Activated naive CD4-positive, alpha-beta T cell treated with Interleukin-2 at 50 U/mL for 16 hours (primary cell): ENCODE measurements at places on chromosomes 2 and 18.

DNA sequence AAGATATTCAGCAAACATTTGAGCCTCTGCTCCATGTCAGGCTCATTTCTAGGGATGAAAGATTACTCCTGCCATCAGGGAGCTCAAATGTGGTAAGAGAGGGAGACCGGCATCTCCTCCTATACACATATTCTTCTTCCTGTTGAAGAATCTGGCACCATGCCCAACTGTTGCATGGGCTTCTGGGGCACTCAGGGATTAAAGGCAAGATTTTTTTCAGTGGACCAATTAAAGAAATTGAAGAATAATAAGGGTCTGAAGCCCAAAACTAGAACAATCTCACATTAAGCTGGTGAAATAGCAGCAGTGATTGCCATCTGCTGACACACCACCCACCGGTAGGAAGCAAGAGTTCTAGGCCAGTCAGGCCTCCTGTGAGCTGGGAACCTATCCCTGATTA lies 145.4 kb upstream of the LYPD6 start:
- DNase-seq, result no peak

DNA sequence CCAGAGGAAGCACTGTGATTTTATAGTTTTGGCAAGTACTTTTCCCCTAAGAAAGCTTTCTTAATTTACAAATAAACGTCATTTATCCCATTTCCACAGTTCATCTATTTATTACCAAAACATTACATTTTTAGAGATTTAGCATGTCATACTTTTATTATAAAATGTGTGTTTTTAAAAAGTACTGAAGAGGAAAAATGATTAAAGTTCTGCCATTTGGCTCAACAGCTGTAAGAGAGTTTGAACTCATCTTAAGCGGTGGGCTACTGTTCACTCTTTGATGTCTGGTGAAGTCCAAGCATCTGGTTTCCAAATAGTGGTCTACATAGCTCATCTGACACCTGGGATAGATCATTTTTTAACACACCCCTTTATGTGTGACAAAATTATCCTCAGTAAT lies 51.3 kb upstream of the TANC1 start:
- DNase-seq, result no peak

- no peak for DNase-seq
Observed at GRCh38 chr2:138724327-138724726, 55.9 kb downstream of the NXPH2 start.

GRCh38 chr18:7116001-7116730 lies 1.4 kb downstream of the LAMA1 start:
- no peak for DNase-seq

DNA sequence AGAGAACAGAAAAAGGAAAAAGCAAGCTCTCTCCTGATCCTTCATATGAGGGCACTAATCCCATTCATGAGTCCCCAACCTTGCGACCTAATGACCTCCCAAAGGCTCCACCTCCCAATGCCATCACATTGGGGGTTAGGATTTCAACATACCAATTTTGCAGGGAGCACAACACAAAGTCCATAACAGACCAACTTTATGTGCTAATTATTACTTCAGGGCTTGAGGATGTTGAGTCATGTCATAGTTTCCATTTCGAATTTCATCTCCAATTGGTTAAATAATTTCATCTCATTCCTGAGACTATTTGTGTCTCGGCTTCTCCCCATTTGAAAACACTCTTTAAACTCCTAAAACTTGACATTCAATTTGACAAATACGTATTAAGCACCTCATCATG lies 69.9 kb upstream of the KLF7 start:
- no peak for DNase-seq

DNA sequence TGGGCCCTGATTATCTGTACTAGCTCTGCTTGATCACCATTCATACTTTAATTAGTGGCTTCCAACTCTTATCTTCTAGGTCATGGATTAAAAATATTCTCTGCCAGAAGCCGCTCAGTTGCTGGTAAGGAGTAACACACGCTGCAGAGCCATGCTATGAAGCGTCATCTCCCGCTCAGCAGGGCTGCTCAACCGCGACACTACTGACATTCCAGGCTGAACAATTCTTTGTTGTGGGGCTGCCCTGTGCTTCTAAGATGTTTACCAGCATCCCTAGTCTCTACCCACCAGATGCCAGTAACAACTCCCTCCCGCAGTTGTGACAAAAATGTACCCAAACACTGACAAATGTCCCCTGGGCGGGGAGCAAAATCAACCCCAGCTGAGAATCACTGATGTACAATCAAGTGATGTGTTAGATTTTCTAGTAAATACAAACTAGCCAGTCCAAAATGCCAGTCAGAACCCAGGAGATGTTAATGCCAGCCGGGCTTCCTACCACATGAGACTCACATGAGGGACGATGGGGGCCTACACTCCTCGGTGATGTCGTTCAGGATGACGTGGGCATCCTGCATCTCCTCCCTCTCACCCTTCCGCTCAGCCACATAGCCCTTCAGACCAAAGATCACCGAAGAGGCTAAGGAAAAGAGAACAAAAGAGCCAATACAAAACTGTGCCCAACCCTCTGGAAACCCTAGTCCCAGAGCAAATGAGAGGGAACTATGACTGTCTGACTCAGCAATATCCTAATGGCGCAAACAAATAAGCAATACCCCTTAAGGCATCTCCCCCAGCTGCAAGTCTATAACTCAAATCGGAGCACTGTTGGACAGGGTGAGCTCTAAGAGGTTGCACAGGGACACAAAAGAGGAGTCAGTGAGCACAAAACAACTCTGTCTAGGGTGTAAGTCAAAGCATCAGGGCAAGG lies 15.6 kb downstream of the ILKAP start:
- DNase-seq, result no peak

GRCh38 chr18:80196528-80197320 lies 50.6 kb downstream of the PARD6G start:
- no peak for DNase-seq

GRCh38 chr2:149727927-149728326 lies 140.4 kb upstream of the MMADHC start:
- DNase-seq, result no peak

GRCh38 chr2:118994172-118994700 lies 52.2 kb downstream of the MARCO start:
- DNase-seq, result no peak

GRCh38 chr18:3170441-3171161 lies 49.2 kb downstream of the MYOM1 start:
- DNase-seq, result no peak

GRCh38 chr18:69022426-69022825 lies 224.5 kb downstream of the CCDC102B start:
- DNase-seq, result no peak

- no peak for DNase-seq
Observed at GRCh38 chr2:225274751-225275150, 124.8 kb upstream of the NYAP2 start.

DNA sequence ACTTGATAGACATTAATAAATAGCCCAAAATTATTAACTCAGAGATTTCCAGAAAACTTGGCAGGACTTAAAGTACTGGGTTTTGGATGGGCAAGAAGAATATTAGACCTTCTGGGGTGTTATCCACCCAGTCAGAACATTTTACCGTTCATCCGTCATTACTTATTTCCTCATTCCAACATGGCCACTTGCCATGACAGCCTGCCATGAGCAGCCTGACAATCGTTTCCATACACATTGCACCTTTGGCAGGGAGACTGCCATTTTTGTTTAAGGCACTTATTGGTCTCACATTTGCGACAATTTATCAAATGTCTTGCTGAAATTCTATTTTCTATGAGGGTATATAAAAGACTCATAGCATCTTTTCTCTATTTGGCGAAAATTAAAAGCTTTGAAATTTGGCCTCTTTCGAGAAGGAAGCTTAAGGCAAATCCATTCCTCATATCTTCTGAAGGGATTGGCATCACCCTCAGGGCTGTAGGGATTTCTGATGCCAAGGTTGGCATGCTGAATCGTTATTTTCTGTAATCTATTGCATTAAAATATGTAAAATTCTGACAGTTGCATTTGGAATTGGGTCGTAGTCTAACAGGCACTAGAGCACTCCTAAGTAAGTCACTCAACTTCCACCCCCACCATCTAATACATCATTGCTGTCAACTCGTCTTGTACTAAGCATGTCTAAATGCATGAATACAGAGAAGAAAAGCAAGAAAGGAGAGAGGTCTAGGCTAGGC lies 406.3 kb upstream of the PIK3C3 start:
- no peak for DNase-seq

DNA sequence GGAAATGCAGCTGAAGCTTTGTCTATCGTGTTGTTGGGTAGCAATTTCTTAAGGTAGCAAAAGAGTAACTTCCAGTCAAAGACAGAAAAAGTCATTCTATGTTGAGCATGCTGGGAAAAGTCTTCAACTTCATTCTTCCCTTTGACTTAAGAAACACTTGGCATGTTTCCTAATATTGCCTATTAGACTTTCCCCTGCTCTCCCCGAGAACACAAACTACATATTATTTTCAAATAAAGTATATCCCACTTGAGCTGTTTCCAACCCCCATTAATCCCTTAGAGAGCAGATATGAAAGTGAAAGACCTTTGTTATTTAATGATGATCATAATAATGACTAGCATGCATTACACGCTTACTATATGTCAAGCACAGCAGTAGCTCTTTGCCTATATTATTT lies 136.0 kb upstream of the SPOPL start:
- no peak for DNase-seq

- DNase-seq, result no peak
Observed at GRCh38 chr2:175371378-175371777, 189.9 kb upstream of the ATP5MC3 start.

GRCh38 chr18:35267161-35267651 lies 22.8 kb downstream of the ZSCAN30 start:
- peak; percentile 67 for DNase-seq

DNA sequence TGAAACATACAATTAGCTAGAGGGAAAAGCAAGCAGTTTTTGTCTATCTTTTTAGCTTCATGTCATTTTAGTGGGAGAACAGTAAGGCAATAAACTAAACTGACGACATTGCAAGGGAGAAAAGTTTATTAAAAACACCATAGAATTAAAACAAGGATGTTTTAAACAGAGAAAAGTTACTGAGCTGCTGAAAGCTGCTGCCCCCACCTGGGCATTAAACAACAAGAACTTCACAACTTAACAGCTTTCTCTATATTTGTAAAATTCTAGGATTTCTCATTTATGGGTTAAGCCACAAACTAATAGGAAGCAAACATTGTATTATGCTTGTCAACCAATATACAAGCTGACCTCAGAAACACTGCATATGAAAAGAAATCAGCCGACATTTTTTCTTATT lies 289.2 kb downstream of the ERBB4 start:
- no peak for DNase-seq

GRCh38 chr2:105521176-105521575 lies 122.3 kb upstream of the FHL2 start:
- DNase-seq, result no peak

DNA sequence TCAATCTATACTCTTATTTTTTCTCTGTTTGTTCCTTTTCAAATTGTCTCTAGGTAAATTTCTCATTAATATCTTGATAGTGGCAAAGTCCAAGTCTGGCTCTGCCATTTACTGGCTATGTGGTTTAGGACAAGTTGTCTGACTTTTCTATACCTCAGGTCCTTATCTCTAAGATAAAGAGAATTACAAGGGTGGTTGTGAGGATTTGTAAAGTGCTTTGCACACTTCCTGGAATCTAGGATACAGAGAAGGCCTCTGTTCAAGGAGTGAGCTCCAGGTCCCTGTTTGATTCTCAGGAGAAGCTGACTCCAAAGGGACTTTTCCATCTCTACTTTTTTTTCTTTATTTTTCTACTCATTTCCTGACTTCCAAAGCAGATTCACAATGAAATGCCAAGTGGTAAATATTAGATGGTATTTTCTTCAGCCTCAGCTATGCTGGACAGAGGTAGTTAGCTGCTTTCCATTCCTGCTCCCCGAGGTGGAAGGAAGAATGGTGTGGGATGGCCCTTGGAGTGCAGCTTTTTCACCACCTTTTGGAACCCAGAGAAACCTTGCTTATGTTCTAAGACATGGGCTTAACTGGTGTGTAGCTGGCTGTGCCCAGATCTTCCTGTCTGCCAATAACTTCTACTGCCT lies 90.5 kb downstream of the GALNT1 start:
- no peak for DNase-seq

- no peak for DNase-seq
Observed at GRCh38 chr2:200828572-200829257, 17.0 kb downstream of the BZW1 start.

DNA sequence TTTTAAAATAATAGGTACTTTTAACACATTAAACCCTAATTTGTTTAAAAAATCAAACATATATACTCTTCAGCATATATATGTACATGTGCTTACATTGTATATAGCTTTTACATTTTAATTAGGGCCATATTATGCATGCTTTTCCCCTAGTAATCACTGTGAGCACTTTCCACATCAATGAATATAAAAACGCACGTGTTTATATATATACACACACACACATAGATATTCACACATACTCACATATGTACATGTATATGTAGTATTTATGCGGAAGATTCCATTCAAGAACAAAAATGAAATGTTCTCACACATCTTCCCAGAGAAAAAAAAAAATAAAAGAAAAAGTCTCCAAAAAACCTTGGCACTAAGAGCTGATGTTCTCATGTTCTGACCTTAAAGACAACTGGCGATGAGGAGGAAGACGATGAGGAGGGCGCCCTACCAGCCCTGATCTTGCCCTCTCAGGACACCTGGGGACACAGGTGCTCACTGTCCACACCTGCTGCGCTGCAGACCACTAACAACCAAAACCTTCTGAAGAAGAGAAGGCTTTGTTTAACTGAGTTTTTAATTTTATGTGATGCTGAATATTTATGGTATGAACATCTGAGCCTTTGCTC lies 184.7 kb downstream of the HDAC4 start:
- no peak for DNase-seq

GRCh38 chr2:230961091-230961491 lies 34.8 kb upstream of the SPATA3 start:
- no peak for DNase-seq

- no peak for DNase-seq
Observed at GRCh38 chr2:20929721-20930120, 106.8 kb upstream of the LDAH start.

DNA sequence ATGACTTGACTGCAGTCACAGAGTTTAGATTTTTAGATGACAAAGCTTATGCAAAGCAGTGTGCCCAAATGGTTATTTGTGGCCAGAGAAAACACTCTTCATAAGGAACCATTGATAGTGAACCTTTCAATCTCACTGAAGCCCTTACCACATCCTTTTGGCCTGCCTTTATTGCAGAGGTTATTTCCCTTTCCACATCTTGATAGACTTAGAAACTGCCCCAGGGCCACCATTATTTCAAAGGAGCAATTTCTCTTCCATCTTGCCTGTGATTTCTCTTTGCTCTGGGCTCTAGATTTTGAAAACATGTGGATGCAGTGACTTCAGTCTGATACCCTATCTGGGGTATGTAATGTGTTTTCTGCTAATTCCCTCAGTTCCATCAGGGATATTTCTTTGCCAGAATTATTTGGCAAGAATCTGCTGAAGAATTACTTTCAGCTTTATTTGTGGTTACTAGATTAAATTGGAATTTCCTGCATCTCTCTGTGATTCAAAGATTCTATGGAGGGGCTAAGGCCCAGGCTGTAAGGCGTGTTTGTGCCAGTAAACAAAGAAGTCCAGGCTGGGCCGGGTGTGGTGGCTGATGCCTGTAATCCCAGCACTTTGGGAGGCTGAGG lies 51.0 kb downstream of the MOGAT1 start:
- DNase-seq, result no peak

GRCh38 chr2:75500633-75501032 lies 60.1 kb downstream of the EVA1A start:
- no peak for DNase-seq

GRCh38 chr2:187360286-187360685 lies 87.8 kb downstream of the CALCRL start:
- DNase-seq, result no peak
